ENCODE measurements at places on chromosomes 2 and 18.

GRCh38 chr2:74250189-74250631 lies 51.8 kb downstream of the MTHFD2 start:
- H3K4me3 ChIP-seq, result no peak overlapping the region
- peak; percentile 58 for DNase-seq
- peaks cover 4% of the 10 kb centered on the region for H3K4me1 ChIP-seq
- no peak overlapping the region for H3K27ac ChIP-seq
- H3K27me3 ChIP-seq, result no peaks in the 10 kb centered on the region

GRCh38 chr2:215365184-215365658 lies 53.4 kb downstream of the ATIC start:
- H3K27ac ChIP-seq, result no peak overlapping the region
- H3K4me1 ChIP-seq, result no peaks in the 10 kb centered on the region
- H3K27me3 ChIP-seq, result no peaks in the 10 kb centered on the region
- H3K36me3 ChIP-seq, result no peaks in the 10 kb centered on the region
- DNase-seq, result no peak

GRCh38 chr2:82342356-82342755 lies 2037.8 kb upstream of the LRRTM1 start:
- H3K27ac ChIP-seq, result no peak overlapping the region
- no peak overlapping the region for H3K4me3 ChIP-seq
- no peaks in the 10 kb centered on the region for H3K27me3 ChIP-seq
- no peaks in the 10 kb centered on the region for H3K4me1 ChIP-seq
- H3K36me3 ChIP-seq, result no peaks in the 10 kb centered on the region

DNA sequence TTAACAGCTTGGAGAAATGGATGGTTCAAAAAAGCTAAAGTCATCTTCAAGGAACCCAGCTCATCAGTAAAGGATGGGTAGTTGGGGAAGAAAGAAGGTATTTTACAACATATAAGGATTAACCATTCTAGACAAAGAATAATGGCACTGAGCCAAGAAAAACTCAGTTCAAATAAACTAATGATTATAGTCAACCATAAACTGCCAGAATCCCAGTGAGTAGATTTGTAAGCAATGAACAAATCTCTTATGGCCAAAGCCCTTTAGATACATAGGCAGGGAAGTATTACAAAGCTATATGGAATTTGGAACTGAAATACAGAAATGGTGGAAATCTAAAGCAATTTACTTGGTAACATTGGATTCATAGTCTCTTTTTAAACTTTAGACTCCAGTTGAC lies 92.4 kb upstream of the ZFP36L2 start:
- H3K36me3 ChIP-seq, result peaks cover 9% of the 10 kb centered on the region
- no peaks in the 10 kb centered on the region for H3K27me3 ChIP-seq
- H3K27ac ChIP-seq, result no peak overlapping the region
- no peak for DNase-seq

DNA sequence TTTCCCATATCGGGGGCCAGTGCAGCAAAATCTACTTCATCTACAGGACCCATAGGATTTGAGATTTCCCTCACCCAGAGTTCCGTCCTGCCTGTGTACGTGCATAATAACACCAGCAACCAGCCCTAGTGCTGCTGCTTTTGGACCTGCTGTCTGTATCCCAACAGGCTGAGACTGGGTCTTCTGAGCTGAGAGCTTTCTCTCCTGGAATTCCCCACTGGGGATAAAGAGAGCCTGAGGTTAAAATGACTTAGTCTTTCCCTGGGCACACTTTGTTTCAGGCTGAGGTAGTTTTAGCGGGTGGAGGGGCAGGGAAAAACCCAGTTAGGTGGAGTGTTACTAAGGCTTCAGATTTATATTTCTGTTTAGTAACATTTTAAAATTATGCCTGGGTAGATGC lies 62.5 kb downstream of the SERTAD2 start:
- no peaks in the 10 kb centered on the region for H3K27me3 ChIP-seq
- H3K27ac ChIP-seq, result no peak overlapping the region
- H3K36me3 ChIP-seq, result peaks cover 25% of the 10 kb centered on the region
- DNase-seq, result no peak
- no peak overlapping the region for H3K4me3 ChIP-seq

- DNase-seq, result no peak
- no peak overlapping the region for H3K4me3 ChIP-seq
- no peaks in the 10 kb centered on the region for H3K4me1 ChIP-seq
- H3K27ac ChIP-seq, result no peak overlapping the region
- no peaks in the 10 kb centered on the region for H3K27me3 ChIP-seq
Observed at GRCh38 chr2:10964052-10964790, 52.5 kb downstream of the KCNF1 start.

DNA sequence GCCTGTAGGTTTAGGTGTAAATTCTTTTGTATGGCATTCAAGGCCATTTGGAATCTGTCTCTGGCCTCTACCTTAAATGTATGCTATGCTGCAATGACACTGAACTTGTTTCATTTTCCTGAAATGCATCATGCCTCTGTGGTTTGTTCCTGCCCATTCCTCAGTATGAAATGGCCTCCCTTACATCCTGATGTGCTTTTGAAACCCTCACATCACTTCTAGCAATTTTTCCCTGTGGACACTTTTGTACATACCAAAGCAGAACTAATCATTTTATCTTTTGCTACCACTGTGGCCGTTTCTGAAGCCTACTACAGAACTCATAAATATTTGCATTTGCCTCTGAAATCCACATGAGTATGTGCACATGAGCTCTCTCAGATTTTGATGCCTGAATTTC lies 557.2 kb downstream of the ERBB4 start:
- H3K4me1 ChIP-seq, result no peaks in the 10 kb centered on the region
- no peak for DNase-seq
- H3K27me3 ChIP-seq, result no peaks in the 10 kb centered on the region
- no peak overlapping the region for H3K27ac ChIP-seq

GRCh38 chr18:27863780-27864430 lies 313.0 kb downstream of the CDH2 start:
- H3K36me3 ChIP-seq, result no peaks in the 10 kb centered on the region
- no peak overlapping the region for H3K27ac ChIP-seq
- H3K27me3 ChIP-seq, result no peaks in the 10 kb centered on the region
- no peaks in the 10 kb centered on the region for H3K4me1 ChIP-seq
- no peak overlapping the region for H3K4me3 ChIP-seq

GRCh38 chr18:6569813-6570212 lies 155.1 kb upstream of the L3MBTL4 start:
- no peak overlapping the region for H3K27ac ChIP-seq
- H3K36me3 ChIP-seq, result no peaks in the 10 kb centered on the region
- no peaks in the 10 kb centered on the region for H3K4me1 ChIP-seq
- no peaks in the 10 kb centered on the region for H3K27me3 ChIP-seq

- H3K27me3 ChIP-seq, result no peaks in the 10 kb centered on the region
- H3K4me1 ChIP-seq, result peaks cover 52% of the 10 kb centered on the region
- peaks cover 15% of the 10 kb centered on the region for H3K36me3 ChIP-seq
- peak overlapping the region; percentile 78 for H3K4me3 ChIP-seq
- no peak for DNase-seq
Observed at GRCh38 chr2:234495251-234496054, 1.4 kb downstream of the ARL4C start.

GRCh38 chr2:16664809-16665747 lies 556 bp downstream of the CYRIA start:
- DNase-seq, result no peak
- no peak overlapping the region for H3K27ac ChIP-seq
- H3K27me3 ChIP-seq, result peaks cover 17% of the 10 kb centered on the region
- H3K4me3 ChIP-seq, result no peak overlapping the region
- H3K4me1 ChIP-seq, result peaks cover 9% of the 10 kb centered on the region
- H3K36me3 ChIP-seq, result no peaks in the 10 kb centered on the region

DNA sequence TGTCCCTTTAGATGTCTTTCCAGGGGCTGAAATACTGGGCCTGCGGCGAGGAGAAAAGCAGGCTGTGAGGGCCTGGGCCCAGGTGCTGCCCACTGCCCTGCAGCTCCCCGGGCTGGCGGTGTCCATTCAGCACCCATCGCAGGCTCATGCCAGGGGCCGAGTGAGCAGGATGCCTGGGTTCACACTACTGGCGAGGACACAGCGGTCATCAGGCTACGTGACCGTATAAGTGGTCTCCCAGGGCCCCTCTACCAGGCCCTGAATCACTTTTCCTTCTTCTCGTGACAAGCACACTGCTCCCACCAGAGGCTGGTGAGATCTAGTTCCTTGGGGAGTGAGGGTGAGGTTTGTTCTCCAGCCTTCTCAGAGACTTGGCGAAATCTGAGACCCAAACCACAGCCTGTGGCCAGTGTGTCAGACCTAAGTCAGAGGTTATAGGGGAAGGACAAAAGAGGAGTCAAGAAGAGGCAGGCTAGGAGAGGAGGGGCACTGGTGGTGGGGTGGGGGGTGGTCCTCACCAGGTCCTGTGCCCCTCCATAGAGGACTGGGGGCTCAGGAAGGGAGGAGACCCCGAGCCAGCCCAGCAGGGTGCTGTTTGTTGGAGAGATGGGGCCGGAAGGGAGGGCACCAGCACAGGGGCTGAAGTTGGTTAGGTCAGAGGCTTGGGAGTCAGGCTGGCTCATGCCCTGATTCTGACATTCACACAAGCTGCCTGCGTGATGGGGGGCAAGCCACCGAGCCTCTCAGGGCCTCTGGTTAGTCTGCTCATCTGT lies 6.6 kb upstream of the SEMA4C start:
- H3K27ac ChIP-seq, result no peak overlapping the region
- H3K4me3 ChIP-seq, result no peak overlapping the region
- DNase-seq, result no peak

DNA sequence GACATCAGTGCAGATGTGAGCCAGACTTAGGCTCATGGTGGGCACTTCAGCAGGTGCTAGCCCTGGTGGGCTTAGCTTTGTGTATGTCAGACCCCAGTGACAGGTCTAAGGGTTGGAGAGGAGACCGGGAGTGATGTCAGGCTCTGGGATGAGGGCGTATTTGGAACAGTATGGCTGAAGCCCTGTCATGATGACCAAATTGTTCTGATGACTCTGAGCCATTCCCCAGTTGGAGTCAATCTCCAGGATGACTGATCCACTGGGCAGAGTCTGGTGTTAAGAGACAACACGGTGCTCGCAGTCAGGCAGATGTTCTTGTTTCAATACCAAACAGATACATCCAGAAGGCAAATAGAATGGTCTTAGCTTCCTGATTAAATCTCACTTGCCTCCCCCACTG lies 241.5 kb downstream of the SOX11 start:
- H3K4me3 ChIP-seq, result no peak overlapping the region
- DNase-seq, result no peak
- H3K4me1 ChIP-seq, result no peaks in the 10 kb centered on the region
- H3K36me3 ChIP-seq, result no peaks in the 10 kb centered on the region
